Activated CD4-positive, alpha-beta T cell treated with anti-CD3 and anti-CD28 coated beads, Interleukin-2, amount 50 U/mL, for 48 hours (primary cell): ENCODE measurements at places on chromosomes 3 and 15.
A peak's percentile ranks its signal among the peaks of the same experiment; 100 is the strongest.

DNA sequence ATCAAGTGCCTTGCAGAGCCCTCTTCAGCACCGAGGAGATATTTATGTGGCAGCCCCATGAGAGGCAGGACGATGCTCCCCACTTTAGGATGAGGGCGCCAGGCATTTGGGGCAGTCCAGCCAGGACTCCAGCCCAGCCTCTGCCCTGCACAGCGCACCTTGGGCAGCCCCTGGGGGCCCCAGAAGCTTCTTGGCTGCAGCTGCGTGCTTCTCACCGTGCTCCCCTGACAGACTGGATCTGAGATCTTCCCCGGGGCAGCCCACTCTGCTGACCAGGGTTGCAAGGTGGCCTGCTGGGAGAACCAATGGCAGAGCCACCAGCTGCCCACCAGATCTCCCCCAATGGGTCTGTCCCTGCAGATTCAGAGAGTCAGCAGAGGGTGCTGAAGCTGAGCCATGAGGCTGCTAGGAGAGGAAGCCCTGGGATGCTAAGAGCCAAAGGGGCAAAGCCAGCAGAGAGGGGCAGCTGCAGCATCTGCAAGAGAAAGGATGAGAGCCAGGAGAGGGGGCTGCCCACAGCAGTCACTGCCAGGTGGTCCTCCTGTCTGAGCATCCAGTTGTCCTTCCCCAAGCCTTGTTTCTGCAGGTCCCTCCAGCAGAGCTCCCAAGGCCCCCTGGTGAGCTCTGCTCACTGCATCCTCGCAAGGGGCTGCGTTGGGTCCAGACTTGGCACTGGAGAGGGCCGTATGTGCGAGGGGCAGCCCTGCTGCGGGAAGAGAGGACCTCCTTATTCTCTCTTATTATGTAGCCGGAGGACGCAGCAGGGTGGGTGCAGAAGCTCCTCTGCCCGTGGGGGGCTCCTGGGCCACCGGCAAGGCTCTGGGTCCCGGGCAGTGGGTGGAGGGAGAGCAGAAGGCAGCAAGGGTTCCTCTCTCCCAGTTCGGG is 14.7 kb upstream of the KLF13 start:
- no peak for DNase-seq

- DNase-seq: no peak
Measured at GRCh38 chr3:25292595-25292994, 135.5 kb upstream of the RARB start.

GRCh38 chr3:157958457-157958856 is 147.8 kb downstream of the SHOX2 start:
- no peak for DNase-seq

DNA sequence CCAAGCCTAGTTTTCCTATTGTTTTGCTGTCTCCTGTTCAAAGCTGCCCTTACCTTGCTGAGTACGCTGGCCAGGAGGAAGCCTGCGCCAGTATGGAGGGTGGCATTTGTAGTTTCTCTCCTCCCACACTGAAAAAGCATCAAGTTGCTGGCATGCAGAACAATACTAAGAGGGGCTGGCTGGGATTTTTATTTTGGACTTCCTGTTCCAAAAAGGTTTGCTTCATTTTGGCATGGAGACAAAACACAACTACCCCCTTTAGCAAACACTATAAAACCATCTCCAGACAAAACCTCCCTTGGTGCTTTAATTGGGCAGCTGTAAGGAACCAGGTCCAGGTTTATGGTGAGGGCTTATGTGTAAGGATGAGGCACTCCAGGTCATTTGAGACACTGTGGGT is 457.6 kb downstream of the PDCD6IP start:
- no peak for DNase-seq

DNA sequence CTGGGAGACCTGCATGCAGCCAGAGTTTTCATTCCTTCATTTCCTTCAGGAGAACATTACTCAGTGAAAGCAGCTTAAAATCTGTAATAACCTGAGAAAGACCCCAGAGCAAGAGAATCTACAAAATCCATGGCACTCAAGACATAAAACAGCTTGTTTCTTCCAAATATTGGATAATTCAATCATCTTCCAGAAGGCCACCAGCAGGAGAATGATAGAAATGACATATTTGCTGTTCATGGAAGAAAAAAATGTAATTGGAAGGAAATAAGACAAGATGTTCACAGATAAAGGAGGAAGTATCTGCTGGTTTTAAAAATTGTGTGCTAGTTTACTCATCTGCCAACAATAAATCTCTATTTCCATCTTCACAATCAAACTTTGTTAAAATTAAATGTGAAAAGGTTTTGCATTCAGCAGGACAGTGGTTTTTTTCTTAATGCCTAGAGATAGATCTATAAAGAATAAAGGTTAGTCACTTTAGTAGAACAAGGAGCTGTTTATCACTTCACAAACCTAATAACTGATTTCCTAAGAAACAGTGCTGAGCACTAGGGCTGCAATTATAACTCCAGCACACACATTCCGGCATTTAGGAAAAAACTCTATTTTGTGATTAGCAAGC is 530.8 kb downstream of the NSUN3 start:
- DNase-seq: no peak

GRCh38 chr15:94470492-94470891 is 239.1 kb downstream of the MCTP2 start:
- DNase-seq: no peak

- DNase-seq: no peak
Measured at GRCh38 chr3:100993309-100993708, at the start of gene ABI3BP. Gene ABI3BP, minus strand, starts transcription at chr3:100993421. Its CDS starts 37 bp downstream, at chr3:100993384.

- DNase-seq: no peak
Measured at GRCh38 chr3:124784686-124785382, 54.6 kb downstream of the UMPS start.

- DNase-seq: no peak
Measured at GRCh38 chr3:149343951-149344350, 10.5 kb upstream of the TM4SF18 start.

- no peak for DNase-seq
Measured at GRCh38 chr3:51670053-51670822, 814 bp upstream of the TEX264 start.

GRCh38 chr3:128402319-128402718 is 64.4 kb downstream of the DNAJB8 start:
- no peak for DNase-seq

DNA sequence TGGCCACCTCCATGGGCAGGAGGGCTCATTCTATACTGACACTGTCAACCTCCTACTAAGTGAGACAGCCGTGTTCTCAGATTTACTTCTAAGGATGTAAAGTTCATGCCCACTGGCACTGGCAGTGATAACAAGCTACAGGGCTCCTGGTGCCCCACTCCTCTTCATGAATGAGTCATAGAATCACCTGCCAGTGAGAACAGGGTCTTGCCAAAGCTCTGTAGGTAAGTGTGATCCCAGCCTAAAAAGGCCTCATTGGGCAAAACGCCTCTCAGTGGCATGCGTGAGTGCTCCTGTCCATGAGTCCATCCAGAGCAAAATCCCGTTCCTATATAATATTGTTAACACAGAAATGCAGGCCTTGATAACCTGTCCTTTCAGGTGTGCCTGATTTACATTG is 17.4 kb downstream of the PXYLP1 start:
- DNase-seq: no peak

DNA sequence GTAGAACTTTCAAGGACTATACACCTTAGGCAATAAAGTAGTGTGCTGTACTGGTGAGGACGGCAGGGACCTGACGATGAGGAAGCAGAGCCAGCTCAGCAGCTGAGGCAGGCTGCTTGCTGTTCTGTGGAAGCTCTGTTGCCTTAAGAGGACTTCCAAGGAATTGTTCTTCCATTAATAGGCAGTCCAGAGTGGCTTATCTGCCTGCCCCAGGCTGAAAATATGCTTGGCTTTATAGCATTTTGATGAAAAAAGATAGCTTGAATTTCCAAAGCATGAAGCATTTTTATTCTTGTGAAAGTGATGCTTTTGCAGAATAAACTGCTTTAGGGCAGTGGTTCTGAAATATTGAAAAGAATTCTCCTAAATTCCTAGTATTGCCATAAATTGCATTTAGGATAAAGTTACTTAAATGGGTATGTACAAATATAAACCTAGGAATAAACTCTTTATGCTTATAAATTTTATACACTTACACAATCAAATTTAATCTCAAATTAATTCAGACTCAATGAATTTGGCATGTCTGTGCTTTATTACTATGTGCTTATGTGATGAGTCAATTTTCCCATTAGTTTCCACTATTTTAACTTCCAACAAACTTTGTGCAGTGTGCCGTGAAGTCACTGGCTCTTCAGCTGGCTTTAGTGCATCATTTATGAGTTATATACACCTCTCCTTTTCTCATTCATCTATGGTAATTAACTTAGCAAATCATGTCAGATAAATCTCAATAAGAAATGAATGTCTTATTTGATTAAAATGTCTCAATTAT is 231.0 kb upstream of the RASGRP1 start:
- no peak for DNase-seq

- no peak for DNase-seq
Measured at GRCh38 chr3:50248387-50248786, 12.4 kb downstream of the GNAI2 start.

- no peak for DNase-seq
Measured at GRCh38 chr3:179432021-179432420, 19.2 kb downstream of the GNB4 start.

DNA sequence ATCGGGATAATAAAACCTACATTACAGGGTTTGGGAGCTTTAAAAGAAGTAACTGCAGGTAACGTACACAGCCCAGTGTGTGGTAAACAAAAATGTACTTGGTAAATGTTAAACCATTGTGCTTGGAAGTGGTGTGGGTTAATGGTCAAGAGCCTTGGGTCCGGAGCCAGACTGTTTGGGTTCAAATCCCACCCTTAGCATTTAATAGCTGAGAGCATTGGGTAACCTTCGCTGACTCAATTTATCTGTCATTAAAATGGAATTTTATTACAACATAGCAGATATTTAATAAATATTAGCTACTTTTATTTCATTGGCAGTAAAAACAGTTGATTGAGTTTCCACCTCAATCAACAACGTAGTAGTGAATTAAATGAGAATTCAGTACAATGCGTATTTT is 1.5 kb downstream of the FSTL1 start:
- no peak for DNase-seq

GRCh38 chr3:127337911-127338531 is 50.2 kb upstream of the PRR20G start:
- no peak for DNase-seq

GRCh38 chr3:99586701-99587100 is 51.7 kb upstream of the COL8A1 start:
- no peak for DNase-seq

- no peak for DNase-seq
Measured at GRCh38 chr3:124882816-124883747, 4.1 kb downstream of the ITGB5 start.

DNA sequence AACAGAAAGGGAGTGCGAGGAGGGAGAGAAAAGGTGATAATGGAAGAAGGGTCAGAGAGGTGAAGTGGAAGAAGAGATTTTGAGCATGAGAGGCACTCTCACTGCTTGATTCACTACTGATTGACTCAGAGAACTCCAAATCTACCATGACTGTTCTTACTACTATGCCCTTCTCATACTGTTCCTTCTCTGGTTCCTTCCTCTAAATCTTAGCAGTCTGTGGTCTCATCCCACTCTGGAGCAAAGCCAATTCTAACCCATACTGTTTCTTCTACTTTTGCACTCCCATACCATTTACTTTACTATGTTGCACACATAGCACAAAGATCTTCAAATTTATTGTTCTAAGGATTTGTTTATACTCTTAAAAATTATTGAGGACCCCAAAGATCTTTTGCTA is 100.8 kb downstream of the DTWD1 start:
- DNase-seq: no peak

DNA sequence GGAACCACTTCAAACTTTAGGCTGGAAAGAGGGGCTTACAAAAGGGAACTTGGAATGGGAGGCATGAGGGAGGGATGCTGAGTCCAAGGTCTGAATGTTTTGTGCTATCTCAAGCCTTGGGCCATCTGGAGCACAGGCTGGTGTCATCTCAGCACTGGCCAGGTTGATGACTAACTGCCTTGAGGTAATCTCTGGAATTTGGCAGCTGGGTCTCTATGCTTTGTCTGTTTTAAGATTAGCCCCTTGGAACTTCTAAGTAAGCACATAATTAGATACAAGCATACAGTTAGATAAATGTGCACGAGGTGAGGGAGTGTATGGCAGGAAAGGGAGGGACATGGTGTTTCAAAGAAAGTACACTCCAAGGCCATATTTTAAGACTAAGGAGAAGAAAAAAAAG is 252.4 kb upstream of the CCDC54 start:
- no peak for DNase-seq

DNA sequence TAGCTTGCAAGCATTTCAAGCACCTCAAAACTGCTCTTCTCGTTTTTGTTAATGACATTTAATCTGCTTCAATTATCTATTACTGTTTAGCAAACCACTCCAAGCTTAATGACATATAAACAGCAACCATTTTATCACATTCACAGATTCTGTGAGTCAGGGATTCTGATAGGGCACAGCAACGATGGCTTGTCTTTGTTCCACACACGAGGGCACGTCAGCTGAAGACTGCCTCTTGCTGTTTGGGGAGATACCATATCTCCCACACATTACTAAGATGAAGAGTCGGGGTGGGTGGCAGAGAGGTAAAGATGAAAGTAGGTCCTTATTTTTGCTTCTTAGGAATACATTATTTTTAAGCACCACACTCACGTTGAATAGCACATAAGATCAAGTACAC is 19.3 kb downstream of the CPOX start:
- DNase-seq: peak; percentile 43

DNA sequence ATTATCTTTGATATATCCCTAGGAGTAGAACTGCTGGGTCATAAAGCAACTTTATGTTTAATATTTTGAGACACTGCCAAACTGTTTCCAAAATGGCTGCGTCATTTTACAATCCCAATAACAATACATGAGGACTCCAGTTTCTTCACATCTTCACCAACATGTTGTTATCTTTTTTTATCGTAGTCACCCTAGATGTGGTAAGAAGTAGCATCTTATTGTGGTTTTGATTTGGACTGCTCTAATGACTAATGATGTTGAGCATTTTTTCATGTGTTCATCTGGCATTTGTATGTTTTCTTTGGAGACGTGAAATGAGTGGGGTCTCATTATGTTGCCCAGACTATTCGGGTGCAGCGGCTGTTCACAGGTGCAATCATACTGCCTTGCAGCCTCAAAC is 83.8 kb downstream of the MAP4 start:
- DNase-seq: no peak

GRCh38 chr15:57541271-57541670 is 50.4 kb upstream of the MYZAP start:
- no peak for DNase-seq

DNA sequence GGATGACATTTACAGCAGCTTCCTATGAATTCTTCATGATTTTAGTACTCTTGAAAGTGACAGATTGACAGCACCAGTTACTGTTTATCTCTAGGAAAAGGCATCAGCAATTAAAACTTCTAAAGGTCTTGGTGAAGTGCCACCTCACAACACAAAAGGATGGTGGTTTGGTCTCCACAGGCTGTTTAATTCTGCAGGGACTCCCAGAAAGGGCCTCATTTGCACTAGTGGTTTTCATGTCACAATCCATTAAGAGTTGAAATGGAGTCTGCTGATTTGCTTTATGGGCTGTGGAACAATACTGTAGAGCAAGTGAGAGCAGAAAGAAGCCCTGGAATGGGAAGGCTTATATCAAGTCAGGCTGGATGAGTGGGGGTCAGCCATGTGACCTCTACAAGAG is 225.3 kb upstream of the KCNMB2 start:
- DNase-seq: no peak

GRCh38 chr15:60555806-60556205 is 76.9 kb upstream of the ICE2 start:
- no peak for DNase-seq
